ENCODE measurements at places on chromosomes 2 and 18.
A peak's percentile ranks its signal among the peaks of the same experiment; 100 is the strongest.

- no peak for DNase-seq
Measured at GRCh38 chr2:65789923-65790675, 357.7 kb upstream of the SPRED2 start.

DNA sequence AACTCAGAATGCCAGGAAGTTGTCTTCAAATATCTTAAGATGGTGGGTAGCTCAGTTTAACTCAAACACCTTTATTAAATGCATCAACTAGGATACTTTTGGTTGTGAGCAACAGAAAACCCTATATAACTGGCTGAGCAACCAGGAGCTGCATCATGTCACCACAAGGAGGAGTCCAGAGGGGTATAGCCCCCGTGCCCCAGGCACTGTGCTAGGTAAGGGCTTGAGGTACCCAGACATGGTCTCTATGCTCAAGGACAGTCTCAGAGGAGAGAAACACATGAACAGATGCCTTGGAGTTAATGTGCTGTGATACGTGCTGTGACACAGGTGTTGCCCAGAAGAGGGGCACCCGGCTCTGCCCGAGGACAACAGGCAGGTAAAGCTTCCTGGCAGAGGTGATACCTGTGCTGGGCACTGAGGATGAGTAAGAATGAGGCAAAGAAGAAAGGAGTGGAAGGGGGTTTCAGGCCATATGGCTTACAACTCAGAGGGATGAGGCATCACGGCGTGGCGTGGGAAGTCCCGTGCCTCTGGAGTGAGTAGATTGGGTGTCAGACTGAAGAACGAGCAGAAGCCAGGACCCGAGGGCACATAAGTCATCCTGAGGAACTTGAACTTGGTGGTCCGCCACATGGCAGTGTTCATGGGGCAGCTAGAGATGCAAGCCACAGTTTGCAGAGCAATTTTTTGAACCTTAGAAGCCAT lies 32.0 kb upstream of the CAB39 start:
- DNase-seq = no peak

DNA sequence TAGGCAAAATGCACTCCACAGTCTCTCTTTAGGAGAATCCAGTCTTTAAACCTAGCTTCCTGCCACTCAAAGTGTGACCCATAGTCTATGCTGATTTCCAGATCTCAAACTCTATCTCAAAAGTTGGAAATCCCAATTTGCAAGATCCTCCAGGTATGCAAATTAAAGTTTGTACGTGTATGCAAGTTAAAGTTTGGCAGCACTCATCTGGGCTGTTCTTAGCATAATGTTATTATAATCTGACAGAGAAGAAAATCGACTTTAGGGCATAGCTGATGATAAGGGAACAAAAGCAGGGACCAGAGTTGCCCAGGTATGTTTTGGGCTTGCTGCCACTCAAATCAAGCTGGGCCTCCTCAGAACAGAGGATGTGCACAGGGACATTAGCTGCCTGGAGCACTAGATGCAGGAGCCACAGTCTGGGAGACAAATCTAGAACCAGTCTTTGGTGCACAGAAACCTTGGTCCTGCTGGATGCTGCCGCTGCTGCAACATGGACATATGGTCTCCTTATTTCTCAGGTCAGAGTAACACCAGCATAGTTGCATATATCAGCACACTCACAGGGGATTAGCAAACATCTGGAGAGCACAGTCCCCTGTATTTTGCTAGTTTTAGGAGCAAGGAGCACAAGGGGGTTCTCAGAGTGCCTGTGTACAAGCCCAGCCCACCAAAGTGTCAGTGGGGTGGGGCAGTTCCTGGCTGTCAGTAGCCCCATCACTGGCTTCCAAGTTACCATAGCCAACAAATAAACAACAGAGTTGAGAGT lies 242.6 kb downstream of the TTC32 start:
- no peak for DNase-seq

DNA sequence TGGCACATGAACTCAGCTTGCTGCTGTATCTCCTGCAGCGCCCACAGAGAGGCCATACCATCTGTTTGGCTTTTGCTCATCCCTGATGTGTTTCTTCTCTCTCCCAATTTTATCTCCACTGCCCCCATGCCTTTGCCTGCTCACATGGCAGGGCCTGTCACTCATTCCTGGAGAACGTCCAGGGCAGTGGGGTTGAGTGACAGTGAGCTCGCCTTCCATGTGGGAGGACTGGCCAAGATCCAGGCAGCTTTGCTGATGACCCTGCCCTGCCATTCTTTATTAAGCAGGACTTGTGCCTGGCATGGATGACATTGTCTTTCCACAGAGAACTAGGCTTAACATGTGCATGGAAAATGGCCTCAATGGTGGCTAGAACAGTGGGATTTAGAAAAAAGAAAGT lies 230.5 kb upstream of the THSD7B start:
- peak; percentile 69 for DNase-seq

DNA sequence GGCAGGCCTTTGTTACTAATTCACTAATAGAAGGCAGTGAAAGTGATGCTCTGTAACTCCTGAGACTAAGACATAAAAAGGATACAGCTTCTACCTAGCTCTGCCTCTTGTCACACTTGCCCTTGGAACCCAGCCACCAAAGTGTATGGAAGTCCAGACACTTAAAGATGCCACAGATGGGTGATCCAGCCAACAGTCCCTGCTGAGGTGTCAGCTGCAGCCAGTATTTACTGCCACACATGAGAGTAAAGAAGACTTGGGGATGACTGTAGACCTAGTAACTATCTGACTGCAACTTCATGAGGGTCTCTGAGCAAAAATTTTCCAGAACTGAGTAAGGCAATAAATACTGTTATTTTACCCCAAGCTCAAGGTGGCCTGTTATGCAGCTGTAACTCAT lies 8.8 kb downstream of the IMMT start:
- DNase-seq = no peak

GRCh38 chr2:169512525-169512924 lies 3.0 kb downstream of the KLHL41 start:
- no peak for DNase-seq

- no peak for DNase-seq
Measured at GRCh38 chr2:20526708-20527107, 79.8 kb downstream of the RHOB start.

DNA sequence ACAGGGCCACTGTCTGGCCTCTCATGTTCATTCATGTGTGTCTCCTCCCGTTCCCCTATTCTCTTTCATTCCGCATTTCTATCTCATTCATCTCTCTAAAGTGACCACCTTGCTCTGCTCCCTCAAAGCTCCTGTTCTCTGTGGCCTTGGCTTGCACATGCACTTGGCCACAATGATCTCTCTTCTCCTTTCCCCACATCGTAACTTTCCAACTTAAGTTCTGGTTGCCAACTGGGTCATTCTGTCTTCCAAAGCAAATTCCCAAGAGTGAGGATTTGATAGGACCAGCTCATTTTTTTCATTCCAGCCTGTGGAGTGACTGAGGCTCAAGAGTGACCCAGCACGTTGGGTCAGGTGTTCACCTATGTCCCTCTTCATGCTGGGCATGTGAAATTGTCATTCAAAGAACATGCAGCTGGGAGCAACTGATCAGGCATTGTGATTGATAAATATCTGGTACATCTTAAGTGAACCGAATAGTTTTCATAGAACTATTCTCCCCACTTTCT lies 14.3 kb upstream of the ITGA6 start:
- DNase-seq = no peak

- no peak for DNase-seq
Measured at GRCh38 chr2:199955007-199955338, 318 bp downstream of the TYW5 start.

DNA sequence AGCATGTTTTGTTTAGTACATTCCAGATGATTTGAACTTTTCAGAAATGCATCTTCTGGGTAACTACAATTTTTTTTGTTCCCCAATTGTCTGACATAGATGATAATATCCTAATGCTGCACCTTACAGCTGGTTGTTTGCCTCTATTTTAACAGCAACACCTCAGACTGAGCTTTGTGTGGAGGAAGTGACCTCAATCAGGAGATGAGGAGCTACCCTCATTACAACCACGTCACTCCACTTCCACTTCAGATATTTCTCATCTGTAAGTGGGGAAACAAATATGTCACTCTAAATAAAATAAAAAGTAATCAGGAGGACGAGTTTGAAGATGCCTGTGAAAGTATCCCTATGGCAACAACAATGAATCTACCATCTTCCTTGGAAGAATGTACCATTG lies 12.1 kb upstream of the SRSF7 start:
- no peak for DNase-seq

GRCh38 chr2:16214391-16214790 lies 274.0 kb downstream of the MYCN start:
- no peak for DNase-seq

GRCh38 chr2:222318026-222318711 lies 19.4 kb upstream of the PAX3 start:
- DNase-seq = peak; percentile 77

DNA sequence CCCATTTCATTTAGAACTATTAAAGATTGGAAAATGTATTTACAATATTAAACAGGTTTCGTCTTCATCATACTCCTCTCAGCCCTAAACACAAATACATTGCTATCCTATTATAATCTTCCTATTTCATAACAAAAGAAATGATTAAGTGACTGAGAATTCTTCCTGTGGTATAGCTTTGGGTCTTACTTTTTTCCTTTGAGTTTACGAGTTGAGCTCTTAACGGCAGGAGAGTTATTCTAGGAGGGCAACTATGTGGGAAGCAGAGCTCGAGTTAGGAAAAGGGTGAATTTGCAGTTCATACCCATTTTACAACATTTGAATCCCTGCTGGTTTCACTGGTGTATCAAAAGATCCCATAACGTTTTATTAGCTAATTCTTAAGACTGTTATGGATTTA lies 105.0 kb downstream of the FIGN start:
- no peak for DNase-seq

- DNase-seq = no peak
Measured at GRCh38 chr2:138779781-138780445, at the start of gene NXPH2. Gene NXPH2, minus strand, starts transcription at chr2:138780390. Its CDS starts 149 bp downstream, at chr2:138780241.

DNA sequence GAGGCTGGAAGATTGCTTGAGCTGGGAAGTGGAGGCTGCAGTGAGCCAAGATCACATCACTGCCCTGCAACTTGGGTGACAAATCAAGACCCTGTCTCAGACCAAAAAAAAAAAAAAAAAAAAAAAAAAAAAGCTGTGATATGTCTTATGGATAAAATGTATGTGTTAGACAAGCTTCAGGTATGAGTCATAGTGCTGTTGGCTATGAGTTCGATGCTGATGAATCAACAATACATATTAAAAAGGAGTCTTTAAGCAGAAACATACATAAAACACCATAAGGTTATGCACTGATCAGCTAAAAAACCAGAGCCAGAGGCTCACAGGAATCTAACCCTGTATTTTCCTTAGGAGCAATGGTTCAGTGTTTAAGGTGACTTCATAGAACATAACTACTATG lies 332.3 kb downstream of the NCKAP5 start:
- DNase-seq = no peak

GRCh38 chr2:206626108-206626507 lies 16.2 kb upstream of the FAM237A start:
- no peak for DNase-seq

GRCh38 chr18:11767935-11768334 lies 78.9 kb downstream of the GNAL start:
- DNase-seq = no peak

DNA sequence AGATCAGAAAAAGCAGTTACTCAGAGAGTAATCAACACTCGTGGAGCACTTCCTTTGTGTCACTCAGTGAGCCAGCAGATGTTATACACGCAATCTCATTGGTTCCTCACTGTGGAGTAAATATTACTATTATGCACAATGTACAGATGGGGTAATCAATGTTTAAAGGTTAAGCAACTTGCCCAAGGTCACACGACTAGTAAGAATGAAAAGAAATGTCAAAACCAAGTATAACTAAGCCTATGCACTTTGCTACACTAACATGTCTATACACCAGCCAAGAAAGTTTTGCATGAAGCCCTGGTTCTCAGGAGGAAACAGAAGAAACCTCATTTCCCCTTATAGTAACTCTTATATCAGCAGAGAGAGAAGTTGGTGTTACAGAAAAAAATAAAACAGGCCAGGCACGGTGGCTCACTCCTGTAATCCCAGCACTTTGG lies 5.4 kb downstream of the METTL21A start:
- DNase-seq = no peak

- DNase-seq = no peak
Measured at GRCh38 chr18:32763293-32763692, 9.5 kb downstream of the KLHL14 start.

- DNase-seq = no peak
Measured at GRCh38 chr2:195057001-195057400, 600.0 kb upstream of the SLC39A10 start.

DNA sequence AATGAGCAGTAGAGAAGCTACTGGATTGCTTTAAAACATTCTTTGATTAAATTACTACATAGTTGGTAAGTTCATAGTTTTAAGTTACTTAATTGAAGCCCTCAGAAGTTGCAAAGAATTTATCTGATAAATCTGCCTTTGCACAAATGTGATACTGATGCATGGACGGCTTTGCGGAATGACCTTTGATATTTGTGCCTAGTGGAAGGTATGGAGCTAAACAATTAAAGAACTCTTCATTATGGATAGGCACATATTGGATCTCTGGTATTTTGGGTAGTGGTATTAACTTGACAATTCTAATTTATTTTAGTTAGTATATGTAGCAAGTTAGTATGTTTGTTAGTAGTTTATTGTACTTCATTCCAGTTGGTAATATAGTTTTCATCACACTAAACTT lies 54.1 kb downstream of the CFAP210 start:
- no peak for DNase-seq

GRCh38 chr18:76075777-76076176 lies 419.3 kb downstream of the ZNF516 start:
- DNase-seq = no peak

DNA sequence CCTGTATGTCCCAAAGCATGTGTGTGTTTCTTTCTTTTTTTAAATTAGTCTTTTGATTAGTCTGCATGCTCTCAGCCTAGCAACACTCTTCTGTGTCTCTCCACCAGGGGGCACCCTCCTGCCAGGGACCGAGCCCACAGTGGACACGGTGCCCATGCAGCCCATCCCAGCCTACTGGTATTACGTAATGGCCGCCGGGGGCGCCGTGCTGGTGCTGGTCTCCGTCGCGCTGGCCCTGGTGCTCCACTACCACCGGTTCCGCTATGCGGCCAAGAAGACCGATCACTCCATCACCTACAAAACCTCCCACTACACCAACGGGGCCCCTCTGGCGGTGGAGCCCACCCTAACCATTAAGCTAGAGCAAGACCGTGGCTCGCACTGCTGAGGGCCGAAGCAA lies 93.8 kb downstream of the NRP2 start:
- DNase-seq = peak; percentile 73

DNA sequence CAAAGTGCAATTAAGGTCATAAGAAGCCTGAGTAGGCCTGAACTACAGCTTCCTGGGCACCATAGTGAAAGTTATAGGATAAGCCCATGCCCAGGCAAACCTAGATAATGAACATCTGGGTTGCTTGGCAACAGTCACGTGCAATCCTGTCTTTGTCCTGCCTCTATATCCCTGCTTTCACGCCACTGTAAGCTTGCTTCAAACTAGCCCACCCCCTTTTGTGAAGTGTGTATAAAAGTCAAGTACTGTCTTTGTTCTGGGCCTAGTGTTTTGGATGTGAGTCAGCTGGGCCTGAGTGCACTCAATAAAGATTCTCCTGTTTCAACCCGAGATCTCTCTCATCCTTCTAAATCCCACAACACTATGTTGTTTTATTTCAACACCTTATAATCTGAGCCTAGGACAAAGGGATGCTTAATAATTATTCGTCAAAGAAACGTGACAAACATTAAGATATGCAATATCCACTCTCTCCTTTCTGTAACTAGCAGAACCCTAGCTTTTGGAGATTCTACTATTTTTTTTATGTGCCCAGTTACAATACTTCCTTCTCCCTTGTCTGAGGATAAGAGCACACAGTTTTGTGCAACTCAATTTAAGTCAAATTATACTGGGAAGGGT lies 927.8 kb downstream of the SUCLG1 start:
- no peak for DNase-seq

- peak; percentile 30 for DNase-seq
Measured at GRCh38 chr2:105143467-105144151, 97.9 kb upstream of the GPR45 start.

- DNase-seq = no peak
Measured at GRCh38 chr2:149225446-149225845, 104.9 kb upstream of the LYPD6 start.
